Kidney (tissue), 22 donors: ENCODE measurements at places on chromosomes 13 and 19. TPM values are rescaled to one million over a fixed set of nuclear protein-coding genes. Genes with fewer than 3 reads are reported as not detected.

DNA sequence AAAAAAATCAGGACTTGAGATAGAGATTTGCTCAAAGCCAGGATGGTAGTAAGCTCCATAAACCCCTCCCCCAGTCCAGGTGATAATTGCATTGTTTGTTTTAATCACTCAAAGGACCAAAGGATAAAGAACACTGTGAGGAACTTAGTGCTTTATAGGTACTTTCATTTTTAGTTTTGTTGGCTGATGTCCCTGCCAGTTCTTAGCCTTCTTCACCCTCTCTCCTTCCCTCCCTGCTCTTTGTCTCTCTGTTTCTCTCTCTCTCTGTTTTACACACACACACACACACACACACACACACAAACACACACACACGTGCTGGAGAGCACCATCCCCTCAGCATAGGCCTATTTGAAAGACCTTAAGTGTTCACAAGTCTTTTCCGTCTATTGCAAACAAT lies 5.2 kb downstream of the FRY start:
- DNase-seq, result no peak

- DNase-seq, result peak; percentile 56
Observed at GRCh38 chr19:18868380-18869022, 27.5 kb downstream of the CERS1 start.

DNA sequence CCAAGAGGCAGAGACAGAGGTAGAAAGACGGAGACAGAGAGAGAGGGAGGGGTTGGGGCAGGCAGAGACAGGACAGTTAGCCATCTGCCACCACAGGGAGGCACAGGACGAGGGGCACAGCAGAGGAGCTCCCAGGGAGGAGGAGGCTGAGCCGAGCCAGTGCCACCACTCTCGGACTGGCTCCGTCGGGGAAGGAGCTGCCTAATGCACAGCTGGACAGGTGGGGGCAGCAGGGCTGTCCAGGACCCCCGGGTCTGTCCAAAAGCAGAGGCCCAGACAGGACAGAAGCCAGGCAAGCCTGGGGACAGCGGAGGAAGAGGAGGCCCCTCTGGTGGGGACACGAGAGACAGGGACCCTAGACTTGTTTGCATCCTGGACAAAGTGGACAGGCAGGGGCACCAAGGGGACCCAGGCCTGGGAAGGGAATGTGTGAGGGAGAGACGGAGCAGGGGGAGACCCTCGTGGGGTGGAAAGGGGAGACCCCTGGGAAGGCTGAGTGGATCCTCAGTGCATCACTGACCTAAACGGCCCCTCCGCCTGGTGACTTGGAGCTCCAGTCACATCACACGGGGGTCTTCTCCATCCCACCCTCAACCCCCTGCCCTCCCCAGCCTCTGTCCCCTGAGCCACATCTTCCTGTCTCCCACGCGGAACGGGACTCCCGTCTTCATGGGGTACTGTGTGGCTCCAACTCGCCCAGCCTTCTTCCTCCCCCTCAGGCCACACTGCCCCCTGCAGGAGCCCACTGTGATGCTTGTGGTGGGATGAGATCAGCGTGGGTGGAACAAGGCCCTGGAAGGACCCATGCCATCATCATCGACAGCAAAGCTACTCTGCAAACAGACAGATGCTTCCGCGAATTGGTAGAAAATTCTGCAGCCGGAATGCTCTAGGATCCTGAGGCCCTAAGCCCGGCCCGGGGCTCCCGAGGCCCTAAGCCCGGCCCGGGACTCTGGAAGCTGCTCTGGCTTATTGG lies 915 bp downstream of the F10 start:
- no peak for DNase-seq

DNA sequence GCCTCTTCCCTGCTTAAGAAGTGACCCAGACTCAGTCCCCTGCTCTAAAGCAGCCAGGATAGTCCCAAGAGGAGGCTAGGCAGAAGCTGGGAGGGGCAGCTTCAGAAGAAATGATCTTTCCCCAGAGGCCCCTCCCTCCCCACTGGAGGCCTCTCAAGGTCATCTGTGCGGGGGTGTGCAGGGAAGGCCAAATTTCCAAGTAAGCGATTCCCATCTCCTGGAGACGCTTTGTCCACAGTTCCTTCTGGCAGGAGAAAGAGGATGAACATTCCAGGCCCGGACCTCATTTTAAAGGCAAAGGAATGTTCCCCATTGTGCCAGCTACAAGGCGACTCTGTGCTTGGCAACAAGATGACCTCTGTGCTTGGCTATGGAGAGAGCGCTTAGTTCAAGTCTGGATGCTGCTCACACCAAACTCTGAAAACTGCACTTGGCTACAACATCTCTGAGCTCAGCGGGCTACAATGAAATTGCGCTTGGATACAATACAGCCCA lies 23.5 kb downstream of the COL5A3 start:
- DNase-seq, result no peak

- no peak for DNase-seq
Observed at GRCh38 chr19:29952177-29952576, 10.1 kb downstream of the URI1 start.

DNA sequence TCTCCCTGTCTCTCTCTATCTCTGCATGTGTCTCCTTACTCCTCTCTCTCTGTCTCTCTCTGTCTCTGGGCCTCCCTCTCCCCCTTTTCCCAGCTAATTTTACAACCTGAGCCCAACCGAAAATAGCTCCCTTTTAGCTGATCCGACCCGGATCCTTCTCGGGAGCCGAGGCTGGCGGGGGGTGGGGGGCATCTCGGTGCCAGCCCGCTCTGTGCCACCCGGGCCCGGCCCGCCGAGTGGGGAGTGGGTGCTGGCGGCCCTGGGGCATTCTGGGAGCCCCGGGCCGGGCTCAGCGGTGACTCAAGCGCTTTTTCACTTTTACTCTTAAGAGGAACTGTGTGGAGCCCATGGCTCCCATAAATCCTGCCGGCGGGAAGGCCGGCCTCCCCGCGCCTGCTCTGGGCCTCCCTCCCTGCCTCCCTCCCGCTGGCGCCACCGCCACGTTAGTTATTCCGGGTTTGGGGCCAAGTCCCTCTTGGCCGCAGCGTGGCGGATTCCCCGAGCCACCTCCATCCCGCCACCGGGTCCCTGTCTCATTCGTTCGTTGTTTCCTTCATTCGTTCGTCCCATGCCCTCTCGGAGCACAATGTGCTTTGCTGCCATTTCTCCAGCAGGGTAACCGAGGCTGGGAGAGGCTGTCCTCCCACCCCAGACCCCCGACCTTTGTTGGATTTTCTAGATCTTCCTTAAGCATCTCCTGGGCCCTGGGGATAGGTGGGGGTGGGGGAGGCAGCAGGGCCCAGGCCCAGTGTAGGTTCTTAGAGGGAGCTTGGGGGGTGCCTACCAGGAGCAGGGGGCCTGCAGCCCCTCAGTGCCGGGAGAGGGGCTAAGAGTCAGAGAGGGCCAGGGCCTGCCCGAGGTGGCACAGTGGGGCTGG lies 3.2 kb downstream of the NFIC start:
- no peak for DNase-seq

DNA sequence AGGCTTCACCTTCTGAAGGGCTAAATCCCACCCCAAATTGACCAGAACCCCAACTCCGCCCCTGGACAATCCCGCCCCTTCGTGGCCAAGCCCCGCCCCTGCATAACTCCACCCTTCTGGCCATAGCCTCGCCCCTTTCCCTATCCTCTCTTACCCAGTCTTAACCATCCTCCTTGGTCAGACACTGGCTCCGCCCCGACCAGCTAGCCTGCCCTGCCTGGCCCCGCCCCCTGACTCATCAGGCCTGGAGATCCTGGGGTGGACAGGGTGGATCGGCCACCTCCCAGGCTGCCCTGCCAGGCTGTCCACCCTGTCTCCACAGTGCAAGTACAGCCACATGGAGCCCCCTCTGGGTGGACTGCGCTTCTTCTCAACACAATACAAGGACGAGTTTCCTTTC lies 8.0 kb upstream of the ZNF358 start:
- DNase-seq, result peak; percentile 95

SSC5D gene
- 9.4 TPM for total RNA-seq

RCBTB2 gene
- 19.6 TPM for total RNA-seq

KCNN1 gene
- total RNA-seq, result 0.19 TPM

MBD3L1 gene
- not detected for total RNA-seq

KIR3DL2 gene
- 0.13 TPM for total RNA-seq

RFPL4A gene
- 0.41 TPM for total RNA-seq

SIAH3 gene
- total RNA-seq, result 0.03 TPM
